ENCODE measurements at places on chromosomes 4 and X.
A peak's percentile ranks its signal among the peaks of the same experiment; 100 is the strongest.

DNA sequence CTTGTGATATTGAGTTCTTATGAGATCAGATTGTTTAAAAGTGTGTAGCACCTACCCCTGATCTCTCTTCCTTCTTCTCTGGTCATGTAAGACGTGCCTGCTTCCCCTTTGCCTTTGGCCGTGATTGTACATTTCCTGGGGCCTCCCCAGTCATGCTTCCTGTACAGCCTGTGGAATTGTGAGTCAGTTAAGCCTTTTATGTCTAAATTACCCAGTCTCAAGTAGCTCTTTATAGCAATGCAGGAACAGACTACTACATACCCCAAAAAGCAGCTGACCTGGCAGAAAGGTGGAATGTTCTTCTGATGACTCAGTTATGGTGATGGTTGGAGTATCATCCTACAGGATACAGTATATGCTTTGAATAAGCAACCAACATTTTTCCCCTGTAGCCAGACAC is 11.4 kb upstream of the MCUB start:
- DNase-seq, result no peak

DNA sequence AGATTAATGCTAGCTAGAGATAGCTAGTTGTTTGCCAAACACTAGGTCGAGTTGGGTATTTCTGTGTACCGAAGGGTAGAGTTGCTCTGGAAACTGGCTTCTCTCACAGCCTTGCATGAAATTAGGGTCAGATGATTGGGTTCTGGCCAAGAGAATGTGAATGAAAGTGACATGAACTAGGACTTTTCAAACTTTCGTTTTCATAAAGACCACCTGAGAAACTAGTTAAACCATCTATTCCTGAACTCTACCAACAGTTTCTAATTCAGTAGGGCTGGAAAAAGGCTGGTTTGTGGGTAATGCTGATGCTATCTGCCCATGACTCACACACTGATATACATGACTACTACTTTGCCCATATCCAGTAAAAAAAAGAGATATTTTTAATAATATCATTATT is 157.6 kb downstream of the GASK1B start:
- no peak for DNase-seq

GRCh38 chrX:19972984-19973383 is 17.9 kb downstream of the BCLAF3 start:
- no peak for DNase-seq

DNA sequence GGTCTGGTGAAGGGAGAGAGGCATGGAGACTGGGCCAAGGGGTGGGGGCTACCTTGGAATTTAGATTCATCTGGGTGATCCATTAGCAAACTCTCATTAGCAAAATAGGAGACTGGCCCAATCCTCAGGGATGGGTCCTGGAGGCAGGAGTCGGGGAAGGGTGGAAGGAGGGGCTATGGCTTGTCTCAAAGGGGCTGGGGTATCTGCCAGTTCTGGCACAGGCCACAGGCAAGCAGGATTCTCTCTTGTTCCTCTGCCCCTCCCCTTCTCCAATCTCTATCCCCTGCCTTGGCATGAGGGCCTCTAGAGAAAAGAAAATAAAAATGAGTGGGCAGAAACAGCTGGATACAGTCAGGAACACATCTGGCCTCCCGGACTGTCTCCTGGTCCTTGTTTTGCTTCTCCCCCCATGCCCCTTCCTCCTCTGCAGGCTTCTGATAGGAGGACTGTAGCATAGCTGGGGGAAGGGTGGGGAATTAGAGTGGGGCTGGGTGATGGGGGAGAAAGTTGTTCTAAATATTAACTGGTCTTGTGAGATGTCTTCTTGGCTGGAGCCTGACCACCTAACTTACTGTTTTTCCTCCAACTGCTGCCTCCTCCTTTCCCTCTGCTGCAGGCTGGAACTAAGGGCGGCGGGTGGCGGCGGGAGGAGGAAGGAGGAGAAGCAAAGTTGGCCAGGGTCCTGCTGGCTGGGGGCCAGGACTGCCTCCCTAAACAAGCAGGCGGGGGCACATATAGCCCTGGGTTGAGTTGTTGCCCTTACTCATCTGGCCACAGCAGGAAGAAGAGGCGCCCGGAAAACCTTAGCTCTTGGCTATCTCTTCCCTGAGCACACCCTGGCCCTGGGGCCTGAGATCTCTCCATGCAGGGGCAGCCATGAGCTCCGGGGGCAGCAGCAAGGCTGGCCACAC is 53.3 kb upstream of the LAS1L start:
- peak; percentile 0 for DNase-seq

- DNase-seq, result no peak
Measured at GRCh38 chrX:106278951-106279350, 110.8 kb downstream of the PWWP3B start.
